GM10248 (cell line): ENCODE measurements at places on chromosomes 1 and 21.

GRCh38 chr1:18941221-18942141 lies 15.0 kb downstream of the IFFO2 start:
- DNase-seq: no peak

DNA sequence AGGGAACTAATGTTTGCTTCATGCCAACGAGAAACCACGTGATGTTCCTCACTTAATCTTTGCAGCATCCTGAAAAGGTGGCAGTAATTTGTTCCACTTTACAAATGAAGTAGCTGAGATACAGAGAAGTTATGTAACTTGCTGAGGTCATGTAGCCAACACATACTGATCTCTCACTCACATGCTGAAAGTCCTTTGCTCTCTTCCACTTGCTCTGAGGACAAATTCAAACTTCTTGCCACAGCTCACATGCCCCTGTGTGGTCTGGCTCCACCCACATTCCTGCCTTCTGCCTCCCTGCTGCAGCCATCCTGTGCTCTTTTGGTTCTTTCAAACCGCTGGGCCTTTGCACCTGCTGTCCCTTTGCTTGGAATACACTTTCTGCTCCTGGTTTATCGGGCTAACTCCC lies 55.4 kb downstream of the TMCO4 start:
- no peak for DNase-seq

- DNase-seq: no peak
Observed at GRCh38 chr1:224613486-224613885, 2.6 kb upstream of the CNIH3 start.

- no peak for DNase-seq
Observed at GRCh38 chr1:220708936-220709801, 19.0 kb downstream of the C1orf115 start.

- DNase-seq: no peak
Observed at GRCh38 chr1:65756616-65757015, 36.1 kb upstream of the PDE4B start.

DNA sequence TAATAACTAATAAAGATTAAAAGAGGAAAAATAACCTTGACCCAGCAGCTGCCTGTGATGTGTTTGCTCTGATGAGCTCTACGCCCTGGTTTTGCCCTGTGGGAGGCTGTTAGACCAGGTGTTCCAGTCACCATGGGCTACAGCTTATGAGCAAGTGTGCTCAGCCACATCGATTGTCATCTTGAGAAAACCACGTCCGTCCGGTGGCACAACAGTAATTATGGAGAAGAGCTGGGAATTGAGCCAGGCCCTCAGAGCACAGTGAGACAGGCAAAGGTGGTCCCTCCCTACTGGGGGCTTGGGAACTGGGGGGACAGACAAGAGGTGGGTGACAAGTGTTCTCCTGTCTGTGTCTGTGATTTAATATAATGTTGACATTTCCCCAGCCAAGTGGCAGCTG lies 420.5 kb downstream of the MATN1 start:
- no peak for DNase-seq

GRCh38 chr1:41838266-41838665 lies 80.5 kb downstream of the HIVEP3 start:
- no peak for DNase-seq

GRCh38 chr1:199954699-199955098 lies 72.8 kb upstream of the NR5A2 start:
- peak; percentile 34 for DNase-seq

DNA sequence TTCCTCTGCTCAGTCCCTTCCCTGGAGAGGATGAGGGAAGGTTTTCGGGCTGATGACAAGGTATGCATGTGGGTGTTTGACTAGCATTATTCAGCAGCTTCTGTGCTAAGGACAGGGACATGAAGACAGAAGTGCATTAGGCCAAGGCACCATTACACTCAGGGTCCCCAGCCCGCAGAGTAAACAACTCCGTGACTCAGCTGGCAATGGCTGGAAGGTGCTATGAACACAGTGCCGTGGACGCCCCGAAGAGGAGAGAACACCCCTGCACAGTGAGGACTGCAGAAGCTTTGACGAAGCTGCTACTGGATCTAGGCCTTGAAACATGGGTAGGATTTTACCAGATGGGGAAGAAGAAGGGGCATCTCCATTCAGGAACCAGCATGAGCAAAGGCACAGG lies 13.7 kb upstream of the EPS8L3 start:
- DNase-seq: no peak

DNA sequence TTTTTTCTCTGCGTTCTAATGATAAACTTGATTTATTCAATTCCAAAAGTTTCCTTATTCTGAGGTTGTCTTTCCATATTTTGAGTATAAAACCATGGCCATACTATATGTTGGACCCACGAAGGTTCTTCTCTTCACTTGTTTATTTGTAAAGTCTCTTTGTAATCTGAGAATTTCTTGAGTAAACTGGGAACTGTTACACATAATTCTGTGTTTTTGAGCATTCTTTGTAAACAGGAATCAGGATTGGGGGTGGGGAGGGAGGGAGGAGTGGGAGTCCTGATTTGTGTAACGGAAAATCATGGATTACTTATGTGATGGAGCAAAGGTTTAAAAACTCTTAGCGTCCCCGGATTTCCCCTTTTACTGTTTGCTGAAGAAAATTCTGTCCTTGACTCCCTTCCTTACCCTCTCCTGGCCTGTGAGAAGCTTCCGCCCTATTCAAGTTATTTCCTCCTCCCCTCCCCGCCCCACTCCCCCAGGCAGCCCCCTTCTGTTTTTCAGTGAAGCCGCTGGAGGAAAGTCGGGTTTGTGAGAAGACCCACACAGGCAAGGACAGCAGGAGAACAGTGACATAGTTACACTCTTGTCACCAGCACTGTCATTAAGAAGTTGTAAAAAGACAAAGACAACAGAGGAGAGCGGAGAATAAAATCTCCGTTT lies 6.4 kb upstream of the NBPF11 start:
- peak; percentile 0 for DNase-seq

DNA sequence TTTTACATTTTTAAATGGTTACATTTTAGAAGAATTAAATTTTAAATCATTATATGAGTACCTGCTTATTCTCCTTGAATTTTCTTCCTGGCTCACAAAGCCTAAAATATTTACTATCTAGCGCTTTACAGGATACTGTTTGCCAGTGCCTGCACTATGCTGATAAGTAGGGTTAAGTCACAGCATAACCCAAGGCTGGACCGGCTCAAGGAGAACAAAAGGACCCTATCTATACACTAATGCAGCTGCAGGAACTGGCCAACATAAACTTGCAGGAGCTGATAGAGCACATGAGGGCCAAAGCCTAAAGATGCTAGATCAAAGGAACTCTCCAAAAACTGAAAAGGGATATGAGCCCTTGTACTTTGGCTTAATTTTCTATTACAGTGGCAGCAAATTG lies 1086.9 kb upstream of the TMPRSS15 start:
- no peak for DNase-seq
